ENCODE measurements at places on chromosomes 5 and 9. TPM values are rescaled to one million over a fixed set of nuclear protein-coding genes. Genes with fewer than 3 reads are reported as not detected.

The AK8 gene
- total RNA-seq = not detected

The SPATA31C1 gene
- not detected for total RNA-seq

The BTNL3 gene
- total RNA-seq = not detected

The STKLD1 gene
- not detected for total RNA-seq

The CXCL14 gene
- total RNA-seq = not detected

The ABHD17B gene
- total RNA-seq = 16.4 TPM

The BASP1 gene
- 4.3 TPM for total RNA-seq

The PAEP gene
- not detected for total RNA-seq

The PCDHB7 gene
- total RNA-seq = not detected

The EDIL3 gene
- total RNA-seq = 0.27 TPM

The TAF1L gene
- 0.05 TPM for total RNA-seq

The CDC20B gene
- 0.11 TPM for total RNA-seq

The NIPAL4 gene
- 3.7 TPM for total RNA-seq

The KIF27 gene
- total RNA-seq = 1.3 TPM

The EEIG1 gene
- total RNA-seq = 87.3 TPM

The FOXI1 gene
- not detected for total RNA-seq

The GABRP gene
- total RNA-seq = not detected

Measured in activated T-cell treated with anti-CD3 and anti-CD28 coated beads, Interleukin-2, amount 50 U/mL, for 4 hours (primary cell).